GDM1 (cell line): ENCODE measurements at places on chromosomes 3 and 15.
A peak's percentile ranks its signal among the peaks of the same experiment; 100 is the strongest.

GRCh38 chr3:49805897-49806701 lies 3.0 kb downstream of the INKA1 start:
- peak; percentile 95 for DNase-seq

DNA sequence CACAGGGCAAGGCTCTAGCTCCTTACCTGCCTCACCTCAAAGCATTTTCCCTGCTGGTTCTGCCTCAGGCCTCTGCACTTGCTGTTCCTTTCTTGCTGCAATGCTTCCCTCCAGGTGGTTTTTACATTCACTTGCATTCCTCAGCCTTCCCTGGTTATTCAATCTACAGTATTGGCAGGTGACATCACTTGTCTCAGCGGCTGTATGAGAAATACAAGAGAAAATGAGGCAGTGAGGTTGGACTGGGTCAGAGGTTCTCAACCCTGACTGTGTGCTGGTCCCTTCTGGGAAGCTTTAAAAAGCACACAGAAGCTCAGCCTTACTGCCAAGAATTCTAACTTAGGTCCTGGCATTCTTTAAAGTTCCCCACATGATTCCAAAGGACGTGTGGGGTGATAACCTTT lies 26.7 kb downstream of the SIAH2 start:
- DNase-seq: no peak

DNA sequence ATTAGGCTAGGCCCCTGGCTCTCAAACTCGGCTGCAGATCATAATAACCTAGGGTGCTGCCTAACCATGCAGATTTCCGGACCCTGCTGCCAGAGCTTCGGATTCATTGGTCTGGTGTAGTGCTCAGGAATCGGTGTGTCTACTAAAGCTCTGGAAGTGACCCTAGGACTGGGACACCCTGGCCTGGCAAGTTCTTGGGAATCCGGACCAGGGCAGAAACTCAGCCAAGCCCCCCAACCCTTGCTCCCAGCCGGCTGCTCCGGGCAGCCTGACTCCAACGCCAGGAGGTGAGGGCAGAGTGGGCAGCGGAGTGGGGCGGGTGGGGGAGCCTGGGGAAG lies 23.0 kb downstream of the IGDCC3 start:
- no peak for DNase-seq

DNA sequence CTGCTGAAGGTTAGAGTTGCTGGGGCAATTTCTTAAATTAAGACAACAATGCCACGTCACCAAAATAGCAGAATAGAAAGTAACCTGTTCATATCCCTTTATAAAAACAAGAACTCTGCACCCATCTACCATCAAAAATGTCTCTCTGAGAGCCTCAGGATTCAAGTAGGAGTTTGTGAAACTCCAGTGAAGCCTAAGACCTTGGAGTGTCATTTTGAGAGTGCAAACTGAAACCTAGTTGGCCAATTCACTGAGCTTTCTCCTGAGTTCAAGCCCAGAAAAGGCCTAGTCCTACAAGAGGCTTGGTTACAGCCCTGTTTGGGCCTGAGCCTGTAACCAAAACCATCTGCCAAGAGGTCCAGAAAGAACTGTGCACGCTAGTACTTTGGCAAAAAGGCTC lies 335.1 kb downstream of the EFHB start:
- DNase-seq: no peak

GRCh38 chr3:56342475-56342874 lies 125.8 kb downstream of the ERC2 start:
- DNase-seq: no peak

- no peak for DNase-seq
Observed at GRCh38 chr15:57217778-57218598, 158.3 kb upstream of the CGNL1 start.

GRCh38 chr3:177932750-177933660 lies 603.2 kb upstream of the KCNMB2 start:
- peak; percentile 31 for DNase-seq

- DNase-seq: no peak
Observed at GRCh38 chr3:157958457-157958856, 147.8 kb downstream of the SHOX2 start.

DNA sequence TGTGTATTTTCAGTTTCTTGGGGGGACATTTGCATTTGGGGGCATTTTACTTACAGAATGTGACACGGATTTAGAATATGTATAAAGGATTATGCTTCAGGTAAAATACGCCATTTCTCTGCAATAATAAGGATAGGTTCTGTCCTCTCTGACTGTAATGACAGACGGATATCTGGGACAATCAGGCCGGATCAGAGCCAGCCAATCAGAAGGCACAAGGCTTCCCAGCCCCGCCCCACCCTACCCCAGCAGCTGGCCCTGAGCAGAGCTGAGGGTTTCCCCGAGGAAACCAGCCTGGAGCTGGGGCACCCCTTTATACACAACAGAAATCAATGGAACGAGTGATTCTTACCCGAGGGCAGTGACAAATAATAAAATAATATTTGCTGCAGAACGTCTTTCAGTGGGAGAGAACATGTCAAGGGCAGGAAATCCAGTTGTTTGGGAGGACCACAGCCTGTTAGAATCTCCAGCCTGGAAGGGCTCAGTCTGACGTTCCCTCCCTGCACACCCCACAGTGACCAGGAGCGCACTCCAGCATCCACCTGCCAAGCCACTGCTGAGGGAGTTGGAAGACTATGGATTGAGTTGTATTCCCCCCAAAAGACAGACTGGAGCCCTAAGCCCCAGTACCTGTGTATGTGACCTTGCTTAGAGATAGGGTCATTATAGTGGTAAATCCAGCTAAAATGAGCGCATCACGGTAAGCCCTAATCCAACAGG lies 30.3 kb upstream of the SEC13 start:
- DNase-seq: no peak

DNA sequence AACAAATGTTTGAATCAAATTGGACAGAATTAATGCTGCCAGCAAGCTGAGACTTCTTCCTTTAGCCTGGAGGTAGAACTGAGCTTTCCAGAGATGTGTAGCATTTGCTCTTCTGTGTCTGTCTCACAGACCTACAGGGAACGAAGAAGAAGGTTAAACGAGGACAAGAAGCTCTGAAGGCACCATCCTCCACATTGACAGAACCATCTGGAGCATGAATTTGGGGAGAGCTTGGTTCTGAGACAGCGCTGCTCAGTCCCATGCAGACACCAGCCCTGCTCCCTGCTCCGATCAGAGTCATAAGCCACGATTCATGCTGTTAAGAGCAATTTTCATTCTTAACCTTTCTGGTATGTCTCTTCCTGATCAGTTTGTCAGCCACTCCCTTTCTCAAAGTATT lies 7.7 kb upstream of the KY start:
- no peak for DNase-seq

- no peak for DNase-seq
Observed at GRCh38 chr3:109952924-109953323, 615.6 kb upstream of the DPPA4 start.

DNA sequence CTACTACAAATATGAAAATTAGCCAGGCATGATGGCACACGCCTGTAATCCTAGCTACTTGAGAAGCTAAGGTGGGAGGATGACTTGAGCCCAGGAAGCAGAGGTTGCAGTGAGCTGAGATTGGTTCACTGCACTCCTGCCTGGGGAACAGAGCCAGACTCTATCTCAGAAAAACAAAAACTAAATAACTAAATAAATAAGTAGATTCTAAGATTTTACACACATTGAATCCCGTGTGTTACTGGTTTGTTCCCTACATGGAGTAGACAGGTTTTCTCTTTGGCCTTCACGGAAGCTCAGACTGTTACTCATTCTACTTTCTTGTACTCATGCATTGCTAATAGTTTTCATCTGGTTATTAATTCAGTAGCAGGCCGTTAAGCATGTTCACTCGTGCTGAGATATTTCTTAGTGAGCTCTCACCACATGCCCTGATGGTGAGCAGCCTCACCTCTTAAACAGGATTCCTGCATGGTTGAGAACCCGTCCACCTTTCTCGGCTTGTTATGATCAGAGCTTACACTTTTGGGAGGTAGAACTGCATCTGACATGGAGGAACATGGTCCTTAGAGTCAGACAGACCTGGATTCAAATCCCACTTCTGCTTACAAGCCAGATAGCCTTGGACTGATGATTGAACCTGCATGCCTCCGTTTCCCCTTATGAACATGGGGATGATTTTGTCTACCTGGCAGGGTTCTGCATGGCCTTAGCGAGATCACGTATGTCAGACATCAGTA lies 49.1 kb downstream of the CMTM7 start:
- no peak for DNase-seq

DNA sequence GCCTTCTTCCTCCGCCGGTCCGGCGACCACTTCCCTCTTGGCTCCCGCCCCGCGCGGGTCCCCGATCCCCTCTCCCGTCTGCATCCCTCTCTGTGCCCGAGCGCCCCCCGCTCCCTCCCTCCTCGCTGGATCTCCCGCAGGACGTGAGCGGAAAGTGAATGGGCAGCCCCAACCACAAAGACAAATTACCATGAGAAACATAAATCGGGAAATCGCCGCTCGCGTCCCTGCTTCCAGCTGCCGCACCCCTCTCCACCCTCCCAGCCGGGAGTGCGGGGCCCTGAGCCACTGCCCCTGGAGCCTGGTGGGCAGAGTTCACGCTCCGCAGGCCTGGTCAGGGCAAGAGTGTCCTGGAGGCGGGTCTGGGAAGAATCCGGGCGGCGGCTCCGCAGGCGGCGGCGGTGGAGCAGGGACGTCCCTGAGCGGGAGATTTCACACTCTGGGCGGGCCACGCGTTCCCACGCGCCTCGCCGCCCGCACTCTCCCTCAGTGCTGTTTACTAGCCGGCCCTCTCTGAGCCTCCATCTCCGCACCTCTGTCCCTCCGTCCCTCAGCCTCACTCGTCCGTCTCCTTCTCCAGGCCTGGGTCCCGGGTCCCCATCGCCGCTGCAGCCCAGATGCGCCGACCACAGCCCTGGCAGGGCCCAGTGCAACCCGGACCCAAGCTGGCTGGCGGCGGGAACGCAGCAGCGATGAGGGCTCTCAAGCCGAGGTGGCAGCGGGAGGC lies 835 bp downstream of the SEMA5B start:
- DNase-seq: no peak

GRCh38 chr3:72185549-72186399 lies 400.8 kb upstream of the PROK2 start:
- no peak for DNase-seq

GRCh38 chr15:48336940-48337339 lies 5.7 kb downstream of the DUT start:
- DNase-seq: no peak

GRCh38 chr3:123741041-123741511 lies 143.1 kb downstream of the MYLK start:
- DNase-seq: no peak

- DNase-seq: no peak
Observed at GRCh38 chr3:195708626-195709481, 11.9 kb upstream of the MUC20 start.

- no peak for DNase-seq
Observed at GRCh38 chr3:20772869-20773268, 586.9 kb upstream of the SGO1 start.

- no peak for DNase-seq
Observed at GRCh38 chr3:68239542-68239941, 585.1 kb upstream of the SUCLG2 start.

- no peak for DNase-seq
Observed at GRCh38 chr15:100790786-100791265, 88.8 kb upstream of the ALDH1A3 start.

DNA sequence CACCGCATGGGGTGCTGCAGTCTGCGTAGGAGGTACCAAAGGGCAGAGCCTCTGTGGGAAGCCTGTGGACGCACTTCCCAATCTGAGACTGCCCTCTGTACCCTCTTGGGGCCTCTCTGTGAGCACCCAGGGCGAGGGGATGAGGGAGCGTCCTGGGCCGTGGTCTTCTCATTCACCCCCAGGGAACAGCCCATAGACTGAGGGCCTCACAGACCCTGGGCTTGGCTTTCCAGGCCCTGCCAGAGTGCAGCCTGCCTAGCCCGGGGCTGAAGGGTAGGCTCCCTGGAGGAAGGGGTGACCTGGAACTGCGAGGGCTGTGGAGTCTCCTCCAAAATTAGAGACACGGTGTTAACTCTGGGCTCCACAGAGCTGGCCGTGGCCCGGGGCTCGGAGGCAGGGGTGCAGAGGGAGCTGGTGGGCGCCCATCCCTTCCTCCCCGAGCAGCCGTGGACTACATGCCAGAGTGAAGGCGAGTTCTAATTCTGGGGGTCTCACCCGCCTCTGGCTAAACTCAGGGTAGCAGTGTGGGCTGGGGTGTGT lies 468 bp upstream of the SPTBN5 start:
- DNase-seq: no peak

GRCh38 chr3:146507331-146508120 lies 36.9 kb downstream of the PLSCR1 start:
- no peak for DNase-seq

GRCh38 chr3:136676009-136676408 lies 76.2 kb downstream of the STAG1 start:
- no peak for DNase-seq

- DNase-seq: peak; percentile 67
Observed at GRCh38 chr3:46095307-46095706, 68.0 kb upstream of the XCR1 start.

- DNase-seq: no peak
Observed at GRCh38 chr3:173396191-173397041, 1.1 kb upstream of the NLGN1 start.

DNA sequence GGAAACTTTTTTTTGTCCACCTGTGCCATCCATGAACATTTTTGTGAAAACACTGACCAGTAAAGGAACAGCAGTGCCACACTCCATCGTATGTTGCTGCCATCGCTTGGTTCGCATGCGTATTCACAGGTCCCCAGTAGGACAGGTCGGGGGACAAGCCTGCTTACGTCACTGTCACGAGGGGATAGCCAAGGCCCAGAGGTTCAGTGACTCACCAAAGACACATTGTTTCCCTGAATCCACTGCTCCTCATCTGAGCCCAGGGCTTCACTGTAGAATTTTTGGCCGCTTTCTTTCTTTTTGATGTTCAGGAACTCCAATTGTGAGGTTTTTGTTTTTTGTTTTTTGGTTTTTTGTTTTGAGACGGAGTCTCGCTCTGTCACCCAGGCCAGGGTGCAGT lies 5.9 kb downstream of the ADPRH start:
- no peak for DNase-seq

GRCh38 chr15:79179108-79179561 lies 88.6 kb upstream of the RASGRF1 start:
- no peak for DNase-seq

- no peak for DNase-seq
Observed at GRCh38 chr15:28978011-28978378, 92.2 kb downstream of the APBA2 start.

- DNase-seq: no peak
Observed at GRCh38 chr3:135190658-135191057, 395.6 kb downstream of the EPHB1 start.

- no peak for DNase-seq
Observed at GRCh38 chr15:69979783-69980182, 117.9 kb downstream of the TLE3 start.
